ENCODE measurements at places on chromosomes 1 and 21. TPM values are rescaled to one million over a fixed set of nuclear protein-coding genes. Genes with fewer than 3 reads are reported as not detected.

Gene IGSF3
- polyA plus RNA-seq, result 1.8 TPM

Gene SIM2
- polyA plus RNA-seq, result 3.4 TPM

Gene ACKR1
- polyA plus RNA-seq, result 3.5 TPM

Gene FABP3
- polyA plus RNA-seq, result 242 TPM

Gene IL22RA1
- polyA plus RNA-seq, result not detected

Gene LAMB3
- 0.10 TPM for polyA plus RNA-seq

Gene SMIM1
- polyA plus RNA-seq, result not detected

Gene CYP4A22
- polyA plus RNA-seq, result not detected

Gene EPHA10
- not detected for polyA plus RNA-seq

Gene OR2L3
- polyA plus RNA-seq, result not detected

Gene WNT9A
- polyA plus RNA-seq, result not detected

Gene FCGR3A
- polyA plus RNA-seq, result 1.3 TPM

Gene UBE4B
- 10.1 TPM for polyA plus RNA-seq

Gene PADI3
- polyA plus RNA-seq, result not detected

Gene MSH4
- 0.11 TPM for polyA plus RNA-seq

Gene F3
- 30.2 TPM for polyA plus RNA-seq

Gene TEX38
- polyA plus RNA-seq, result not detected

Gene TTC34
- 0.04 TPM for polyA plus RNA-seq

Gene PTP4A2
- 56.9 TPM for polyA plus RNA-seq

Gene ARHGAP29
- 4.7 TPM for polyA plus RNA-seq

Measured in Purkinje cell (primary cell).